Neural crest cell (in vitro differentiated cells): ENCODE measurements at places on chromosomes 6 and 20.

GRCh38 chr6:30793521-30794194 is 49.3 kb upstream of the IER3 start:
- DNase-seq = no peak

DNA sequence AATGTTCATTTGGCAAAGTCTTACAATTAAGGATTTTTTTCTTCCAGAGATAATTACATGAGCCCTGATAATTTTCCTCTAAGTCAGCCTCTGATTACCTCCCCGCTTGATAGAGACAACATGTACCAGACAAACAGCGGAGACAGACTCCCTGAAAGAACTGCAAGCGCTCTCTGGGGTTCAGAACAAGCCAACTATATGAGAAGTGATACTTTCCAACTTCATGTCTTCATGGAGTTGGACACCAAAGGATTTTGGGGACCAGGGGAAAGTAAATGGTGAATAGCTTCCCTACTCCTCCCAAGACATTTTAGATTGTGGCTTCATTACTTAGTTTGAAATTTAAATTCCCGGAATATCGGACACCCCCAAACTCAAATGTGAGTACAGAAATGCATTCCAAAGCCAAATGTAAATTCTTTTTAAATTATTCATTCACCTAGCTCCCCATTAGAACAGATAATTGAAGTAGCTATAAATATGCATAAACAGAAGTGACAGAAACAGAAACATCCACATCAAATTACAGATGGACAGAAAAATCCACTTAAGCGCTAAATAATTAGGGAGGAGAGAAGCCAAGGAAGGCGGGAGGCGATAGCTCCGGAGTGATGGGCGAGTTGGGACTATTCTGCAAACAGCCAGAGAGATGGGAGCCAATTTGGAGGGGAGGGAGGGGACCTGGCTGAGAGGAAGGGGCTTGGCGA is 129.7 kb upstream of the AKAP12 start:
- DNase-seq = no peak

DNA sequence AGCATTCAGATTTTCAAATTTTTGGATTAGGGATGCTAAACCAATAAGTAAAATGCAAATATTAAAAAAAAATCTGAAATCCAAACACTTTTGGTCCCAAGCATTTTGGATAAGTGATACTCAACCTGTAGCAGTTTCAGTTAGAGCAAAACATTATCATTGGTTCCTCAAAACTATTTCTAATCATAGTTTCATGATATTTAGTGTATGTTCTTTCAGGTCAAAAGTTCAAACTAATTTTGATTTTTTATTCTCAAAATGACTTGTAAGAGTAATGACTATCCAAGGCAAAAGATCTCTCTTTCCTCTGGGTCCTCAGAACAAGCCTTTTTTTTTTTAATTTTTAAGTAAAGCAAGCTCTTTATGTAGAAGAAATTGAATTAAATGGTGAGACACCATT is 64.0 kb upstream of the TFB1M start:
- no peak for DNase-seq

DNA sequence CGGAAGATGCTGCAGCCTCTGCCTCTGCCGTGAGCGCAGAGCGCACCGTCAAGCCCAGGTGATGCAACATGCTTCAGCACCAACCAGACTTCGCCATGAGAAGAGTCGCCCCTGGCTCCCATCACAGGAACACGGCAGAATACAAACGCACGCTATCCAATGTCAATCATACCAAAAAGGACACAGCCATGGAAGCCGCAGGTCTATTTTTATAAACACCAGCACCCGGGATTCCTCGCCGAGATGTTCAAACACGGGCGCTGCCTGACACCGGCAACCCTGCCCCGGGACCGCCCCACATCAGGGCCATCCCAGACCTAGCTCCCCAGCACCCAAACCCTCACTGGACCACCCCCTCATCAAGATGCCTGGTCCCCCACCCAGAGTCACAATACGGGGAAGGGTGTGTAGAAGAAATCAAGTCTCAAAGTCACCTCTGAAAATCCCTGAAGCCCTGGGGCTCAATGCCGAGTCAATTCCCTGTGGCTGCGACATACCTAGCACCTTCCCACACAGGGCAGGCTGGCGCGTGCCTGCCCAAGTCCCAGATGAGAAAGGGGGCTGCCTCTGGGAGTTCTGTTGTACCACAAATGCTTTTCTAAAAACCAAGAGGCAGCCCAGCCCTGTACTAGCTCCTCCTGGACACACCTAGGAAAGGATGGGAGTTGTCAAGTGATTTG is 17.9 kb downstream of the TAF4 start:
- no peak for DNase-seq

DNA sequence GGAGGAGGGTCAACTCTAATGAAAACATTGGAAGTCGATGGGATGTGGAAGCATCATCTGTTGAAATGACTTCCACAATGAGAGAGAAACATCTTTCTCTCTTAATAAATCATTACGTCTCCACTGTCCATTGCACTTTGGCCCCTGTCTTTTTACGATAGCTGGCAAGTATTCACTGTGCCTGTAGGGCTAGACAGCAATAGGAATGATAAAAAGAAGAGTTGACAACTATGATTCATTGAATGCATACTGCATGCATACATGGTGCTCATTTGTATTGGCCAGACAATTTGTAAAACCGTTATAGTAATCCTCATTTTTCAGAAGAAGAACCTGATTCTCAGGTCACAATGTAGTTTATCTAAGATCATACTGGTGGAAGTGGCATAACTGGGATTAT is 220.3 kb downstream of the KCNQ5 start:
- no peak for DNase-seq

DNA sequence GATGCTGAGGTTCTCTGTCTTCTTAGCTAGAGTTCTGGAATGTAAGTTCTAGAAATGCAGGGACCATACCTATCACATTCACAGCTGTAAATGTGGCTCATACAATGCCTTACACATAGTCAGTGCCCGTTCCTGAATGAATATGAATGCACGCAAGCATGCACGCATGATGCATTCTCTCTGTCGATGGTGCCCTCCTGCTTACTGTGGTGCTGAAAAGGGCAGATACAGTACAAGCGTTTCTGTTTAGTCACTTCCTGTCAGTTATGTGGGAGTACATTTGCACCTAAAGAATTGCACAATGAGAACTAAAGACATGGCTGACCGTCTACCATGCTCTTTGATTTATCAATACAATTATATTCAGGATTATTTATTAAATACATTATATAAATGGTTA is 152.2 kb upstream of the SOX4 start:
- no peak for DNase-seq

DNA sequence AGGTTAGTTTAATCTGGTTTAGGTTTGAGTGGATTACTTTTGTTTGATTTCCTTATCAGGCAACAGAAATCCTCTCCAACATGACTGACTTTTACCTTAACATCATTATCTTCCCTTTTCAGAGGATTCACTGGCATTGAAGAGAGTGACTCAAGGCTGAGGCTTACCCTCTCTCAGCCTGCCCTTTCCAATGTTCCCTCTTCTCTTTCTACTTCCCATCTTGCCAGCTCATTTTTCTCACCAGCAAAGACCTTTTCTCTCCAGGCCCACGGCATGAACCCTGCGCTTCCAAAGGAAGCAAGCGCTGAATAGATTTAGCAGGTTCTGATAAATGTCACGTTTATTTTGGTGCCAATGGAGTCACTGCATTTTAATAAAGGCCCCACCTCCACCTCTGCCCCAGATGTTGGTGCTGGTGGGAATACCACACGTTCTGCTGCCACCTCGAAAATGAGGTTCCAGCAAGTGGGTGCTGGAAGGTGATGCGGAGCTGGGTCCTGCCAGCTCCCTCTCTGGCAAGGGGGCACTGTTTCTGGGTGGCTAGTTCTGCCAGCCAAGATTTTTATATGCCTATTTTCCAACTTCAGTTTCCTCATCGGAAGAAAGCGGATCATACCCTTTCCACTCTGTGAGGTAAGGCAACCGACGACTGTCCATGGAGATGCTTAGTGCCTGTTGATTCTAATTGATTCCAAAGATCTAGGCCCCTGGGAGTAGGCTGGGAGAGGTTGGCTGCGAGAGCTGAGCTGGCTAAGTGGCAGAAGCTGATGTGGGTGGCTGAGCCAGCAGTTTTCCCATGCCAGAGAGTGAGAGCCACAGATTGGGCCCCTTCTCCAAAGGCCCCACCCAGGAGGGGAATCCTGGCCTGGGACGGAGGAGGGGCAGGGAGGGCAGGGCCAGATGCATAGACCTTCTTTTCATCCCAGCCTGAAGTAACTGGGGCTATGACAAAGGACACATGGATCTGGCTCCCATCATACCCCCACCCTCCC is 87.7 kb upstream of the MAFB start:
- DNase-seq = no peak

DNA sequence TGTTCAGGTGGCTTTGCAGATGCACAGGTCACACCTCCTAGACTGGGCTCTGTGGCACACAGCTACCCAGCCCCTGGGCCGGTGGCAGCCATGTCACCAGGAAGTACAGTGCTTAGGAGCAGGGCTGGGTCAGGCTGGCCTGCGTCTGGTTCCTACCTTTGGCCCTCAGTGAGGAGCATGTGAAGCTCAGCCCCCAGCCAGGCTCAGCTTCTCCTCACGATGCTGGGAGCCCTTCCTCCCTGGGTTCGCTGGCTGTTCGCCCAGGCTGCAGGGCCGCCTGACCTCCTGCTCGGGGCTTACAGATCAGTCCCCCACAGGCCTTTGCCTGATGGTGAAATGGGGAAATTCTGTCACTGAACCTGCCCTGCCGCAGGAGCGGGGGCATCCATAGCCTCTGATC is 23.1 kb downstream of the SPATA2 start:
- no peak for DNase-seq

- DNase-seq = peak; percentile 35
These were observed 3.9 kb downstream of the PLCG1 start for GRCh38 chr20:41141153-41141815.

- no peak for DNase-seq
These were observed 271.9 kb upstream of the AGPAT4 start for GRCh38 chr6:161545741-161546140.

DNA sequence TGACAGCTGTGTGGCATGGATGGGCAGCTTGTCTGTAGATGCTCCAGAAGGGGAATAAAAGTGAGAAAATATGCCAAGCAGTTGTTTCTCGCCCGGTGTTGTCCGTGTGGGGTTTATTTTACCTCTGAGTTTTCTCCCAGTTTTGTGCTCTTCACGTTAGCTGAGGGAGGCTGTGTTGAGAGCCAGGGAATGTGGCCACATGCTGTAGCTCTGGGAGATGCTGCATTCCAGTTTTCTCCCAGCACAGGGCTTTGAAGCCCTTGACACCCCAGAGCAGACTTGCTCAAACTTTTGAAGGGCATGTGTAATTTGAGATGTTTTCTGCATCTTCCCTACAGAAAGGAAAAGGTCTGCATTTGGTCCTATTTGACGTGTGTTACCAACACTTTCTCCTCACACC is 67.7 kb downstream of the RREB1 start:
- DNase-seq = no peak

DNA sequence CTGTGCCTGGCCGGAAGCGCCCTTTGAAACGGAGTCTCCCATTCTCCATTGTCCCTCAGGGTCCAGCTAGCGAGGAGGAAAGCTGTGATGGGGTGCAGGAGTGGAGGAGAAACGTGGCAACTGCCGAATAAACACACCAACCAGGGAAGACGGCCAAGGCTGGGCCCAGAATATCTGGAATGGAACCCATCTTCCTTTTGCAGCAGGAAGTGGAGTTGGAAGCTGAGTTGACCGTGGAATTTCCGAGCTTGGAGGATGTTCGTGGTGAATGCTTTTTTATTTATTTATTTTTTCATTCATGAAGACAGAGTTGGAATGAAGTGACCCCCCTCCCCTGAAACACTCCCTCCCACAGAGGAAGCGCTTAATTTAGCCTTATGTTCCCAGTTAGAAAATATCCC is 105.6 kb upstream of the RNF24 start:
- DNase-seq = no peak

- DNase-seq = no peak
These were observed 7.6 kb downstream of the ENPP4 start for GRCh38 chr6:46137387-46137786.

- DNase-seq = no peak
These were observed 4.5 kb upstream of the PLAGL1 start for GRCh38 chr6:144012534-144012933.

- DNase-seq = no peak
These were observed 35.5 kb downstream of the DHX35 start for GRCh38 chr20:38997622-38998021.

DNA sequence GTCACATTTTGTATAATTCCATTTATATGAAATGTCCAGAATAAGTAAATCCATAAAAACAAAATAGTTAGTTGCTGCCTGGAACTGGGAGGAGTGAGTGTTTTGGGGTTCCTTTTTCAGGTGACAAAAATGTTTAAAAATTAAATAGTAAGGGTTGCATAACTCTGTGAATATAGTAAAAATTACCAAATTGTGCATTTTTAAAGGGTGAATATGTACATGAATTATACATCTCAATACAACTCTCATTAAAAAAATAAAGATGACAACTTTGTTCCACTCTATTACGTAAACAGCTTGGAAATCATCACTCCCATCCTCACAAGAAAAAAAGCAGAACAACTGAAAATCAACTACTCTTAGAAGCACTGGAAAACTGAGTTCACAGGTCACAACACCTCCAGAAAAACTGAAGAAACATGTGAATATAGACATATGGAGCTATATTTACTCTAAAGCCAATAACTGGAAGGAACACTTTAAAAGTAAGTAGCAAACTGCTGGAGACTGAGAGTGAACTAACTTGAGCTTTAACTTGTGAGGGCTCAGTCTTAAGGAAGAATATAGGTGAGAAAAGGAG is 40.0 kb downstream of the RANBP9 start:
- DNase-seq = no peak

- no peak for DNase-seq
These were observed 95.3 kb downstream of the TAF4 start for GRCh38 chr20:61970357-61970756.

DNA sequence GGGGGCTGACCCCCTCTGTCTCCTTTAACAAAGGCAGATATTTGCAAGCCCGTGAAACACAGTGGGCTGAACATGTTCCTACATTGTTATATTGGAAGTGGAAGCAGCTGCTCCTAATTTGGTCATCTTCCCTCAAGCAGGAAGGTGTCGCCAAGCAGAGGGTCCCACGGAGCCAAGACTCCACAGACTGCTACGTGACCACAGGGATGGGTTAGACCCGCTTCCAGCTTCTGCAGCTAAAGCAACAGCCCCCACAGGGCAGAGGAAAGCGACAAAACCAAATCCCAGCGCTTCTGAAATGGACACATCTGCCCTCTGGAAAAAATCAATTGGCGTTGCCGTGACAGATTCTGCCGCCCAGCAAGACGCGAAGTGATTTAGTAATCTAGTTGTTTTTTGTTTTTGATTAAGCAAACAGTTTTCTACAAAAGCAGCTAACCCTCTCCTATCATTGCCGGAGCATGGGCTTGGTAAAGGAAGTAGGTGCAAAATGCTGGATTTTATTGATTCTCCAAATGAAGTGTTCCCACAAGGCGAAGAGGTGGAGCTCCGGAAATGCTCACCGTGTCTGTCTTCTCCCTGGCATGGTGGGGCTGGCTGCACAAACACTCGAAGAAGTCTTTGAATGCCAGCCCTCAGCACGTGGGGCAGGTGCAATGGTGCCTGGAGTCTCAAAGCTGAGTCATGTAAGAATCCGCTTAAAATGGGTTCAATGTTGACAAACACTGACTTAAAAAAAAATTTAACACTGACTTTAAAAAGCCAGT is 79.4 kb upstream of the FRMD1 start:
- DNase-seq = no peak
